ENCODE measurements at places on chromosomes 5 and 9.
A peak's percentile ranks its signal among the peaks of the same experiment; 100 is the strongest.

GRCh38 chr9:136928591-136928990, 15.9 kb downstream of the FBXW5 start:
- DNase-seq, result no peak

- no peak for DNase-seq
These were observed 1.3 kb downstream of the TLX3 start for GRCh38 chr5:171310212-171310818.

DNA sequence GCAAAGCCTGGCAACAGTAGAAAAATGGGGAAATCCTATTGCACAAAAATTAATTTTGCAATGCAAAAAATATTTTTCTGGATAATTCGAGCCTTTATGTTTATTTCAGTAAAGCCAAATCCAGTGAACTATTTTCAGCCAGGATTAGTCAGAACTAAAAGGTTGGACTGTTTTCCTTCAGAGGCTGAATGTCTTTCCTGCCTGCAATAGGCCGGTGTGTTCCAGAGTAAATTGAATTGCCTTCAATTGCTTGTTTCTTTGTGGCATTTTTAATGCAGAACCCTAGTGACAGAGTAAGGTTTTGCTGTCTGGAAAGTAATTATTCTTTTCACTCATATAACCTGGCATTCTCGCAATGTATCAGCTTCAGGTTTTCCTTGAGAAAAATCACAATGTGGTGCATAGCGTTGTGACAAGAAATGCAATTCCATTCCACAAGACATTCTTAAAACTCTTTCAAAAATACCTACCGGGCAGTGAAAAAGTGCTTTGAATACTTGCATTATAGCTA, 183.7 kb downstream of the GLIS3 start:
- DNase-seq, result no peak

- no peak for DNase-seq
These were observed 80.0 kb upstream of the SNX2 start for GRCh38 chr5:122694884-122695283.

DNA sequence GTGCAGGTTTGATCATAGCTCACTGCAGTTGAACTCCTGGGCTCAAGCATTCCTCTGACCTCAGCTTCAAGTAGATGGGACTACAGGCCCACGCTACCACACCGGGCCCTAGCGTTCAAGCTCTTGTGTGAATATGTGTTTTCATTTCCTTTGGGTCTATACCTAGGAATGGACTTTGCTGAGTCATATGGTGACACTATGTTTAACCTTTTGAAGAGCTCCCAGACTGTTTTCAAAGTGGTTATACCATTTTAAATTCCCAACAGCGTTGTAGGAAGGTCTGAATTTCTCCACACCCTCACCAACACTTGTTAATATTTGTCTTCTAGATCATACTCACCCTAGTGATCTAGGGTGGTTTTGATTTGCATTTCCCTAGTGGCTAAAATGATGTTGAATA, 33.5 kb downstream of the FAF2 start:
- no peak for DNase-seq

DNA sequence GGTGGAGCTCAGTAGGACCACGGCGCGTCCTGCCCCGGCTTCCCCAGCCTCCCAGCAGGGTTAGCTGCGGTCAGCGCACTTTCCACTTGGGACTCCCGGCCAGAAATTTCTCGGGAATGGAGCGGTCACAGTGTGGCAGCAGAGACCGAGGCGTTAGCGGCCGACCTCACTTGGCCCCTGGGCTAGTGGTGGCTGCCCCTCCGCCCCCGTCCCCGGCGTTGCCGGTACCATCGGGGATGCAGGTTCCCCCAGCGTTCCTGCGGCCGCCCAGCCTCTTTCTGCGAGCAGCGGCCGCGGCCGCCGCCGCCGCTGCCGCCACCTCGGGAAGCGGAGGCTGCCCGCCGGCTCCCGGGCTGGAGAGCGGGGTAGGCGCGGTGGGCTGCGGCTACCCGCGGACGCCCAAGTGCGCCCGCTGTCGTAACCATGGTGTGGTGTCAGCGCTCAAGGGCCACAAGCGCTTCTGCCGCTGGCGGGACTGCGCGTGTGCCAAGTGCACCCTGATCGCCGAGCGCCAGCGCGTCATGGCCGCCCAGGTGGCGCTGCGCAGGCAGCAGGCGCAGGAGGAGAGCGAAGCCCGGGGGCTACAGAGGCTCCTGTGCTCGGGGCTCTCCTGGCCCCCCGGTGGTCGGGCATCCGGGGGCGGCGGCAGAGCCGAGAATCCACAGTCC, 460 bp downstream of the DMRTA1 start:
- DNase-seq, result peak; percentile 43

- DNase-seq, result peak; percentile 48
These were observed 174.9 kb upstream of the SPRY4 start for GRCh38 chr5:142499591-142500226.

DNA sequence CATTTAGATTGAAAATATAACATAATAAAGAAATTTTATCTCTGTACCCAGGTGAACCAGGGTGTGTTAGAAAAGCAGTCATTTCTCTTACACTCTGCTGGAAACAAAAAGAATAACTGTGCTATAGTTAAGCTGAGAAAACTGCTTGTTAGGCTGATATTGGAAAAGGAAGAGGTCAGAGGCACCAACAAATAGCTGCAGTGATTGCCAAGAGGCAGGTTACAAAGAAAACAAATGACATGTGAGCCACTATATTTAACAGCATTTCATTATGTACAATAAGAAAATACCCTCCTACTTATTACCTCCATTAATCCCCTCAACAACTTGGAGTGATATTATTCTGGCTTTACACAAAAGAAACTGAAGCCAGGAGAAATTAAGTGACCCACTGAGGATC, 607.9 kb upstream of the TLE4 start:
- DNase-seq, result no peak

DNA sequence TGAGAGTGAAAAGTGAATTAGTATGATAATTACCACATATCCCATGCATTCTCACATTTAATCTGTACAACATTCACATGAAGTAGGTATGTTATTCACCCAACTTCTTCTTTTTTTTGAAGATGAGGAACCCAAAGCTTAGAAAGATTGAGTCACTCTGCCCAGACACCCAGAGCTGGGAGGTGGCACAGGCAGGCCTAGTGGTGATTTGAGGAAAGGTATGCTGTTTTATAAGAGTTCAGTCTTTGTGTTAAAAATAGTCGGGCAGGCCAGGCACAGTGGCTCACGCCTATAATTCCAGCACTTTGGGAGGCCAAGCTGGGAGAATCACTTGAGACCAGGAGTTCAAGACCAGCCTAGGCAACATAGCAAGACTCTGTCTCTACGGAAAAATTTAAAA, 285.3 kb downstream of the NR3C1 start:
- DNase-seq, result no peak

DNA sequence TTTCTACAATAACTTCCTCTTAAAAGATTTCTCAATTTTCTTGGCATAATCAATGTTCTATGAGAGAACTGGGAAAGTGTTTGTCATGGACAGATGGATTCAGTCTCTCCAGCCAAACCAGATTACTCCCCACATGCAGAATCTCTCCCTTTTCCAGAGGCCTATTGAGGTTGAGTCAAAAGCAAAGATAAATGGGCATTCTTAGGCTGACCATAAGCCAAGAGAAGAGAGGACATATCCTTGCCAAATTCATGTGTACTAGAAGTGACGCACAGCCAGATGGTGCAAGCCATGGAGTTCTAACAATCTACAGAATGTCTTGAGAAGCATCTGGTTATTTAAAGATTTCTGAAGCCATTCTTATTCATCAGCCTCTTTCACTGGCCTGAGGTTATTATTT, 2115.0 kb downstream of the MAT2B start:
- no peak for DNase-seq

GRCh38 chr5:5062525-5063302, 77.4 kb upstream of the ADAMTS16 start:
- DNase-seq, result no peak

DNA sequence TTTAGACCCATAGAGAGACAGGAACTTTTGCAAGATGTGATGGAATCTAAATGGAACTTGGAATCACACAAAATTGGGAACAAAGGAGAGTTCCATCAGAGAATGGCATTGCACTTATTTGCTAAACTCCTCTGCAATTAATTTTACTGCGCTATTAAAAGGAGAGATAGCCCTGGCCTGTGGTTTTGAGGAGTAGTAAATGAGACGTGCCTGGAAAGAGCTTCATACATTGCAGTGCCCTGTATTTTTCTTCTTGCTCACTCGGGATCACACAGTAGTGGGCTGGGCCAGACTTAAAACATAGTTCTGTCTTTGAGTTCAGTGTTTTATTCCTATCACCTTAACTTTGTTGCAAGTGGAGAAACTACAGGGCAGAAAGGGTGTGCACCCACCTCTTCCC, 94.4 kb upstream of the SLC27A6 start:
- no peak for DNase-seq

- no peak for DNase-seq
These were observed 89.7 kb downstream of the DAP start for GRCh38 chr5:10671041-10672008.

- no peak for DNase-seq
These were observed 956 bp downstream of the ZNF189 start for GRCh38 chr9:101399643-101399970.

- no peak for DNase-seq
These were observed 299.5 kb upstream of the CD180 start for GRCh38 chr5:67496051-67496450.

- no peak for DNase-seq
These were observed 51.3 kb downstream of the TGFBI start for GRCh38 chr5:136080113-136080482.

DNA sequence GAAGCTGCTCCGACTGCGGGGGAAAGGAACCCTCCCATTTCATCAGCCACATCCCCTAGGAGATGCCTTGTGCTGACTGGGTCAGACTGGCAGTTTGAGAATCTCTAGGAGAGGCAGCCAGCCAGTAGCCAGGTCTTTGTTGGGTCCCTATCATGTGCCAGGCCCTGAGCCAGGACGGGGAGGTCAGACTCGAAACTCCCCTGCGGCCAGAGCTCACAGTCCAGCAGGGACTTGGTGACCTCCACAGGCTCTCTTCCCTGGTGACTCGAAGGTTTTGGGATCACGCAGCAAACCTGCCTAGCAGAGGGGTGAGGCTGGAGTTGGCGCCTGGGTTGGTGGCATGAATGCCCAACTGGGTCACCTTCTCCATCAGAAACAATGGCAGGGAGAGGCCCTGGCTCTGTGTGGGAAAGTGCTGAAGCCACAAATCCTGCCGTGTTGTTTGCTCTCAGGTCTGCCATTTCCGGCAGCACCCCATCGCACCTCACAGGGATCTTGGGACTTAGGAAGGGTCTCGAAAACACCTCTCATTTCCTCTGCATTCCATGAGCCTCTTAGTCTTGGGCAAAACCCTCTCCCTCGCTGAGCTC, 14.4 kb upstream of the ORM1 start:
- no peak for DNase-seq

- no peak for DNase-seq
These were observed 77.9 kb upstream of the KLF9 start for GRCh38 chr9:70492319-70492777.

DNA sequence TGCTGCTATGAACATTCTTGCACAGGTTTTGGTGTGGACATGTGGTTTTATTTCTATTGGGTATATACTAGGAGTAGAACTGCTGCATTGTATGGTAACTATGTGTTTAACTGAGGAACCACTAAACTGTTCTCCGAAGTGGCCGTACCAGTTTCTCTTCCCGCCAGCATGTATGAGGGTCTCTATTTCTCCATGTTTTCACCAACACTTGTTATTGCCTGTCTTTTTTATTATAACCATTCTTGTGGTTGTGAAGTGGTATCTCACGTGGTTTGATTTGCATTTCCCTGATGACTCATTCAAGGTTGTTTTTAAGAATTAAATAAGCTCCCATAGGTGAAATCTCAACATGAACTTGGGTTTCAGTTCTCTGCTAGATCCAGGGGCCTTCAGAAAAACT, 19.4 kb downstream of the PDE8B start:
- no peak for DNase-seq

DNA sequence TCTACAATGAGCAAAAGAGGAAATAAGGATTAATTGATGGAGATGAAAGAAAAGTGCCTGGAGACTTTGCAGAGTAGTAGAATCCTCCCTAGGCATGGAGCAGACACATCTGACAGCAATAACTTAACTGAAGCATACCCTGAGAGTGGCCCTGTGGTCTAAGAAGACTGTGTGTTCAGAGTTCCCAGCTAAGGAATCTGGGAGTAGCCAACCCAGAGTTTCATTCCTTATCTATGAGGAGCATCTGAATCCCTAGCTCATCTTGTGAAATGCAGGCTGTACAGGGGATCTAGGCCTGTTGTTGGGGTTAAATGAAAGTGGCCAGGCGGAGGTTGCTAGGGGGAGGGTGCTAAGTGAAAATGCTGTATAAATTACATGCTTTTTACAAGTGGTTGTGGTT, 233.1 kb upstream of the FBXL7 start:
- no peak for DNase-seq

DNA sequence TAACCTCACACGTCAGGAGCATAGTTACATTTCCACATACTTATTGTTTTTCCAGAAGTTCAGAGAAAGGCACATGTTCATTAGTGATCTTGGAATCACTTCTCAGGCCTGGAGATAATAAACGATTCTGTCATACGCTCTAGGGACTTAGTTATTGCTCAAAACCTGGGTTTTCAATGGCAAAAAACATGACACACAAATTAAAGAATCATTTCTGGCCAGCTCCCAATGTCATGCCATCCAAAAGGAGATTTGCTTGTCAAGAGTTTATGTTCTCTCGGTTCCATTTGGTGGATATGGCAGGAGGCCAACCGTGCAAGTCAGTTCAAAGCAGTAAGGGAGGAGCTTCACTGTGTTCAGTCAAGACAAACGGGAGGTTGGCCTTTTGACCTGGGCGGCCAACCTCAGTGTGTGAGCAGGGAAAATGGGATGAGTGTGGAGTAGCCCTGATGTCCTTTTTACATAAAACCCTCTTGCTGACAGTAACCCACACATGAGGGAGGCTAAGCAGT, 123.4 kb downstream of the NXNL2 start:
- DNase-seq, result no peak

DNA sequence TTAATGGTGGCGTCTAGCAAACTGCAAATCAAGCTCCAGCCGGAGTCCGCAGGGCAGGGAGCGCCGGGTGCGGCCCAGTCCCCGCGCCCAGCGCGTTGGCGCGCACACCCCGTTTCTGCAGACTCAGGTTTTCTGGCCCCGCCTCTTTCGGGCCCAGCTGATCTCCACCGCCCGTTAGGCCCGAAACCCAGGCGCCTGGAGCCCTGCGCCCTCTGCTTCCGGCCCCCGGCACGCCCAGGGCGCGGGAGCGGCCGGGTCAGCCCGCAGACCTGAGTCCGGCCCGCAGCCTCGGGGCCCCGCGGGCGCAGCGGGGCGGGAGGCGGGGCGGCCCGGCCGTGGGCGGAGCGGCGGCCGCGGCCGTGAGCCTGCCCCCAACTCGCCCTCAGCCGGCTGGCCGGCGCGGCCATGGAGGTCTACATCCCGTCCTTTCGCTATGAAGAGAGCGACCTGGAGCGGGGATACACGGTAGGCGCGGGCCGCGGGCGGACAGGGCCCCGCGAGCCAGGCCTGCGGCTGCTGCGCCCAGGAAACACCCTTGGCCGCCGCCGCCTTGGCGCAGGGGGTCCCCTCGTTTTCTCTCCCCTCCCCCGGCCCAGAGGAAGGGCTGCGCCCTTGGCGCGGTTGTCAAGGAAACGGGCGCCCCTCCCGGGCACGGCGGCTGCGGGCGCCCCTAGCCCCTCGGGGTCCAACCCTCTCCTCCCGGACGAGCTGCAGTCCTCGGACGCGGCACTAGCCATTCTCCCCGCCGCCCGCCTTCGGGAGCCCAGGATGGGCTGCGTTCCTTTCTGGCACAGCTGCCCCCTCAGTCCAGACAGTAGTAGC, at the start of gene SNX24:
Gene SNX24 (plus strand): TSS at position 385 of the 822 bp plus-strand sequence. CDS start 21 bp downstream, at position 406.
- DNase-seq, result peak; percentile 68
